IMR-90 (cell line): ENCODE measurements at places on chromosomes 2 and 18. TPM values are rescaled to one million over a fixed set of nuclear protein-coding genes. Genes with fewer than 3 reads are reported as not detected.

GPBAR1 gene
- total RNA-seq: under 0.01 TPM in 1 of 2 replicates, not detected in the other

ICA1L gene
- total RNA-seq: 1.8 and 1.9 TPM in 2 replicates

HK2 gene
- total RNA-seq: 17.4 and 17.8 TPM in 2 replicates

CDK15 gene
- 28.9 and 33.0 TPM in 2 replicates for total RNA-seq

FASTKD1 gene
- 11.5 and 16.9 TPM in 2 replicates for total RNA-seq

GLI2 gene
- 3.8 and 4.7 TPM in 2 replicates for total RNA-seq

LGALSL gene
- total RNA-seq: 1.7 and 2.9 TPM in 2 replicates

TWIST2 gene
- total RNA-seq: 9.3 and 14.7 TPM in 2 replicates

CYRIA gene
- total RNA-seq: 1.7 and 3.8 TPM in 2 replicates

SLC4A5 gene
- total RNA-seq: 0.18 TPM in 1 of 2 replicates, not detected in the other

CCDC102B gene
- 0.54 and 1.7 TPM in 2 replicates for total RNA-seq

RGPD4 gene
- total RNA-seq: not detected in 2 replicates

IL1RL1 gene
- total RNA-seq: under 0.01 TPM in 2 replicates
